ENCODE measurements at places on chromosomes 1 and 21. TPM values are rescaled to one million over a fixed set of nuclear protein-coding genes. Genes with fewer than 3 reads are reported as not detected.

Gene SMIM1
- total RNA-seq, result 1.5 TPM

GRCh38 chr1:172402878-172403569 lies 17.5 kb upstream of the C1orf105 start:
- no peak for DNase-seq

GRCh38 chr1:27130798-27131197 lies 24.1 kb downstream of the SLC9A1 start:
- DNase-seq, result no peak

DNA sequence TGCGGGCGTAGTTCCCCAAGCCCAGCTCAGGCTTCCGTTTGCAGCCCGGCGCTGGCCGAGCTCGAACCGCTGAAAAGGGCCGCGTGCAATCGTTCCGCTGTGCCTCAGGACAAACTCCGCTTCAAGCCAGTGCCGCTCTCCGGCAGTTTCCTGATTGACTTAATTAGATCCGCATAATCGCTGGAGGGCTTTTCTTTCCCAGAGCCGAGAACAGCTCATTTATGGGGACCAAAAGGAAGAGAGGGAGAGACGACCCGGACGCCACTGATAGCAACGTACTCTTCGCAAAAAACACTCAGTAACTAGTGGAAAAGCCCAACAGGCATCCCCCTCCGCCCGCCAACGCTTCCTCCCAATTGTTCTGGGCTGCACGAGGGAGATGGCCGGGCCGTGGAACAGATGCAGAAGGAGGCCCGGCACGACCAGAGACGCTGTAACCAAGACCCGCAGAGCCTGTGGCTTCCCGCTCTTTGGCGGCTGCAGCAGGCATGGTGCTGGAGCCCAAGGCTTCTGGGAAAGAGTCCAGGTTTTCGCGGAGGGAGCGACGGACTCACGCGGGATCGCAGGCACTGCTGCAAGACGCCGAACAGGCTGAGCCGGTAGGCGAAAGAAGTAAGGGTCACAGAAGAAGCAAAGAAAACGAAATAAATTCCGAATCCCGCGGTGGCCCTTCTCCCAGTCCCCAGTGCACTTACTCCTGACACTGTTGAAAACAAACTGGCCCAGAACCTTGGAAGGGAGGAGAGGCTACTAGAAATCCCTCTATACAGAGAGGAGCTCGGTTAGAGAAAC lies 3.6 kb upstream of the FOXD2 start:
- peak; percentile 46 for DNase-seq

Gene SEMA4A
- total RNA-seq, result 0.77 TPM

- DNase-seq, result peak; percentile 94
Observed at GRCh38 chr1:41493117-41493536, 8.6 kb upstream of the EDN2 start.

DNA sequence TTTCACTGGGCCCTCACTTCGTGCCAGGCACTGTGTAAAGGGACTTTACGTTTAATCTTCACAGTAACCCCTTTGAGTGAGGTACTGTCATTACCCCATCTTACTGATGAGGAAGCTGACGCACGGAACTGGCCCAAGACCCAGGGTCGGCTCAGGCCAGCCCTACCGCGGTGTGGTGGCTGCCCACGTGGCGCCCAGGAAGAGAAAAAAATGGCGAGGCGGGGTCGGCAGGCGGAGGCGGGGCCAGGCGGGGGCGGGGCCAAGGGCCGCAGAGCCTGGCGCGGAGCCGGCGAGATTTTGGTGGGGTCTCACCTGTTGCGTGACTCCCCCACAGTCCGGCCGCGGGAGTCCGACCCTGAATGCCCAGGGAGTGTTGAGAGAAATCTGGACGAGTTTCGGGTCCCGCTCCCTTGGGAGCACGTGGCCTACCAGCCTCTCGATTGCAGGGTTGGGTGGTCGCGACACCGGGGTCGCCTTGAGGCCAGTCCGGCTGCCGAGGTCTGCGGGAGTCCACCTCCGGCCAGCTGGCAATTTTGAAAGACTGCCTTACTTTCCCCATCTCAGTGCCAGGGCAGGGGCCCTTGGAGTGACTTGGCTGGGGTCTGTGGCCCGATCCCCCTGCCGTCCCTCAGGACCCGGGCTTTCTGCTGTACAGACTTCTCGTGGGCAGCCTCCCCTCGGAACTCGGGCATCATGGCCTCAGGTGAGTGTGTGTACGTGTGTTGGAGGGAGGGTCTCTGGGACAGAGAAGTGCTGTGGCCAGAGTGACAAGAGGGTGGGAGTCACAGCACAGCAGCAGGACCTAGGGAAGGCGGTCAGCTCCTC lies at the start of the genes AMPD2 and GNAT2:
Gene AMPD2, plus strand, starts transcription at position 262 of the 825 bp plus-strand sequence. CDS start 1,339 bp downstream, outside the sequence.
Gene GNAT2, minus strand, starts transcription at position 41 of the 825 bp plus-strand sequence. CDS start 6,746 bp downstream, outside the sequence.
- peak; percentile 86 for DNase-seq

- no peak for DNase-seq
Observed at GRCh38 chr21:39326607-39327307, 13.3 kb upstream of the BRWD1 start.

DNA sequence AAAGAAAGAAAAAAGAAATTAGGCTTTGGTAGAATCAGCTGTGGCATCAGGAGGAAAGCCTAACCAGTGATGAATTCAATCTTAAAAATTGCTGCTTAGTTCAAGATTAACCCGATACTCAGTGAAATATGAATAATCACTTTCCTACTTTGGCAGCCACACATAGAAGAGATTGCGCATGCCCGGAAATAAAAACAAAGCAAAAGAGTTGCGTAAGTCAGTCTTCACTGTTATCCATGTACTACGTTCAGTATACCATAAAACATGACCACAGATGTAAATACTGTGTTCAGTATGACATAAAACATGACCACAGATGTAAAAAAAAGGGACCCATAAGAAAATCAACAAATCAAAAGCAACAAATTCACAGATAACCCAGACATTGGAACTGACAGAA lies 19.2 kb downstream of the CD1D start:
- no peak for DNase-seq

DNA sequence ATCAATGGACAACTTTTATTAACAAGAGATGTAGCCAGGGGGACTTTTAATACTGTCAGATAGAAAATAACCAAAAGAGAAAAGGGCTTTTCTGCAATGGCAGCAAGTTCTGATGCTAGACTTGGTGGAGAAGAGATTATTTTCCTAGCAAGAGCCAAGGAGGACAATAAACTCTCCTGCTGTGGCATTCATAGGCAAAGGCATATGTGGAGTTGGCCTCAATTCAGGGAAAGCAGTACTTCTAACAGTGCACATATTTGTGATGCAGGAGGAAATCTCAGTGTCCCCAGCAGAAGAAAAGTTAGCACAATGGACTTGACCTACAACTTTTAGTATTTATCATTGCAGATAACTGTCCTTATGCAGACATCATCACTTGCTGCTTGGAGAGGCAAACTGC lies 75.1 kb upstream of the GRIK1 start:
- DNase-seq, result no peak

- peak; percentile 30 for DNase-seq
Observed at GRCh38 chr1:94873520-94874351, 53.2 kb downstream of the CNN3 start.

Gene ADGRB2
- total RNA-seq, result 7.4 TPM

GRCh38 chr1:168408539-168408865 lies 127.8 kb downstream of the TBX19 start:
- DNase-seq, result no peak

Measured in fibroblast of lung (primary cell).